ENCODE measurements at places on chromosomes 4 and X.

GRCh38 chr4:175988511-175988910 lies 77.1 kb upstream of the WDR17 start:
- no peak for DNase-seq

- no peak for DNase-seq
These were observed 474.7 kb downstream of the PCDH7 start for GRCh38 chr4:31194823-31195222.

DNA sequence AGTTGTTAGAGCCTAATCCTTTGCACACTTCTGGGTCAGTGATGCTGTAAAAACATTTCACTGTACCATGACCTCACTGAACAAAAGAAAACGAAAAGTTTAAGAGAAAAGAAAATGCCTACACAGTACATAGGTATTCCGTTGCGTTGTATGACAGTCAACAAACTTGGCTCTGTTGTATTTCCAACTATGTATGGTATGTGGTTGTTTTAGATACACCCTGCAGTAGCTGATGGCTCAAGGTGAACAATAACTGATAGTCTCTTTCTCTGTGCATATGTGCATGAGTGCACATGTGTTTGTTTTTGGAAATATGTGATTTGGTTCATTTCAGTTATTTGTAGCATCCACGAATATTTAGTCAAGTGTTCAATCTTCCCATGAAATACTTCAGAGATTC lies 176.0 kb downstream of the BMPR1B start:
- DNase-seq = no peak

DNA sequence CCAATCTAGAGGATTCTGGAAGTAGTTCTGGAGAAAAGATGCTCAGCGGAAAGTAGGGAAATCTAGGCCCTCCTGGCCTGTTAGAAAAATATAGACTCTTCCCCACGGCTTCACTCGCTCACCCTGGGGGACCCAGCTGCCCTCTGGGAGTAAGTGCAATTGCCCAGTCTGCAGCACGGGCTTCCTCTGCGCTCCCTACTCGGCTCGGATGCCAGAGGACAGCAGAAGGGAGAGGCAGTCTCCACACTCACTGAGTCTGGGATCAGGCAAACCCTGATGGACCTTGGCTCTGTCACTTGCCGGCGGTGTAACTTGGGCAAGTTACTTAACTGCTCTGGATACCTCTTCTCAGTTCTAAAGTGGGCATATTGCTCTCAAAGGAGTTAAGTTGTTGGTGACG lies 2.1 kb downstream of the SHISA3 start:
- DNase-seq = no peak

- DNase-seq = no peak
These were observed 38.6 kb downstream of the TRPC5OS start for GRCh38 chrX:111914398-111915090.

- no peak for DNase-seq
These were observed 47.2 kb upstream of the RELL1 start for GRCh38 chr4:37733240-37733867.

DNA sequence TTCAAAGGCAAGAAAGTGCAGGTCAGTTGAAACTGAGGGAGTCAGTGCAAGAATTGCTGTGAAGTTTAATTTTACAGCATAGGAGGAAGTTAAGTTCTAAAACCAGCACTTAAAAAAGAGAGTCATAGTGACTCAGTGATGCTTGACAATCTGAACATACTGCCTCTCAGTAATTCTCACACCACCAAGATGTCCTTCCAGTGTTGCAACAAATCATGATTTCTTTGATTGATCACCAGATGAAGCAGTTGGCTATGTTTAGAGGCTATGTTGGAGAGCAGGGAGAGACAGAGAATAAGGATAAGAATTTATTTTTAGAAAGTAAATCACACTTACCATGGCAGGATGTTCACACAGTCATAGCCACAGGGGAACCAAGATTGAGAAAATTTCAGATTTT lies 13.2 kb downstream of the TRIM2 start:
- no peak for DNase-seq

GRCh38 chr4:40536032-40536431 lies 93.6 kb downstream of the RBM47 start:
- no peak for DNase-seq

DNA sequence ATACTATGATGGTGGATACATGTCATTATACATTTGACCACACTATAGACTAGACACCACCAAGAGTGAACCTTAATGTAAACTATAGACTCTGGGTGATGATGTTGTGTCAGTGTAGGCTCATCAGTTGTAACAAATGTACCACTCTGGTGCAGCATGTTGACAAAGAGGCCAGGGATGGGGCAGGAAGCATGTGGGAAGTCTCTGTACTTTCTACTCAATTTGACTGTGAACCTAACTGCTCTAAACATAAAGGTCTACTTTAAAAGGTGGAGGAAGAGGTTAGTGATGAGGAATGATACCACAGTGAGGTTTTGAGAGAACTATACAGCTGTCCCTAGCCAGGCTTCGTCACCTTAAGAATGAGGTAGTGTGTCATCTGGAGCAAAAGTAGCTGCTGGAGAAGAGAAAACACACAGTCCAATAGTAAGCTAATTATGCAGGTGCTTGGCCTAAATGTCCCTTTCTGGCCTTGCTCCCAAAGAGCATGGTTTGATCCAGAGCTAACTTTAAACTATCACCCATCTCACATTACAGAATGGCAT lies 38.4 kb downstream of the GRSF1 start:
- DNase-seq = no peak

GRCh38 chrX:126394681-126395080 lies 157.9 kb downstream of the DCAF12L1 start:
- no peak for DNase-seq

DNA sequence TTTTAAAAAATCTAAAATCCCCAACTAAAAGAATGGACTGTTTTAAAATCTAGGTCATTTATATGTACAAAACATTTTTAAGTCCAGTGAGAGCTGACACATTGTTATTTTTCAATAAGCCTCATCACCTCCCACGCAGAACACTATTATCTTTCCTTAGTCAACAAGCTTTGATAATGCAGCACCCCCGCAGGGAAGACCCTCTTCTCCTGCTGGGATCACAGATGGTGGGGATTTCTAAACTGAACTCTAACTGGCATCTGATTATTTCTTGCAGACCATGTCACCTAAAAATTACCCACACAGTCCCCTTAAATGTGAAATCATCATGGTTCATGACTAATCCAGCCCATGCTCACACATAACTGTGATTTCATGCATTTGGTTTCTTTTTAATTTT lies 11.6 kb downstream of the SYTL4 start:
- no peak for DNase-seq

- no peak for DNase-seq
These were observed 198.9 kb downstream of the MID1IP1 start for GRCh38 chrX:38999967-39000745.

DNA sequence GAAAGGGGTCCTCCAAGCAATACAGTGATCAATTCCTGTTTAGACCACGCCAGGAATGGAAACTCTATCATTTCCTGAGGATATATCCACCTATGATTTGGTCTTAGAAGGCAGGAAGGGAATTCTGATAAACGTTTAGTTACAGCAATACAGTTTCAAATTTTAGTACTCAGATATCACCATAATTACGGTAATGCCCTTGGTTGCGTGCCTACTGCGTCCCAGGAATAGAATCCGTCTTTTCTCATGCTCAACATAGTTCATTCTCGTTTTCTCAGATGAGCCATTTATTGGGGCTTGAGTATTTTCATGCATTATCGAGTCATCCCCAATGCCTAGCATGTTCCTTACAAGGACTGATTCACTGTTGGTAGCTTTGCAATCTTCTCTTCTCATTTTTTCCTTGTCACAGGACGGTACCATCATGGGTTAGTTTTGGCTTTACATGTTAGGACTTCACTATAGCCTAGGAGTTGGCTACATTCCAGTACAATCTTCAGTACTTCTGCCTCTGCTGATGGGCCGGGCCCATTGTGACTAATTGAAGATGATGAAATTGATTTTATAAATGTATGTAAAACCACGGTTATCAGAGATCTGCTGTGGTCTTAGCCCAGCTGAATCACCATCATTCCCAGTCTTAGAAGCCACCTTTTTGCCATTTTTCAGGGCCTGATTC lies 4.4 kb upstream of the PRKX start:
- DNase-seq = no peak

All from activated naive CD4-positive, alpha-beta T cell treated with anti-CD3 and anti-CD28 coated beads, Interleukin-2, amount 50 U/mL, for 72 hours (primary cell).